ENCODE measurements at places on chromosomes 2 and 18.

DNA sequence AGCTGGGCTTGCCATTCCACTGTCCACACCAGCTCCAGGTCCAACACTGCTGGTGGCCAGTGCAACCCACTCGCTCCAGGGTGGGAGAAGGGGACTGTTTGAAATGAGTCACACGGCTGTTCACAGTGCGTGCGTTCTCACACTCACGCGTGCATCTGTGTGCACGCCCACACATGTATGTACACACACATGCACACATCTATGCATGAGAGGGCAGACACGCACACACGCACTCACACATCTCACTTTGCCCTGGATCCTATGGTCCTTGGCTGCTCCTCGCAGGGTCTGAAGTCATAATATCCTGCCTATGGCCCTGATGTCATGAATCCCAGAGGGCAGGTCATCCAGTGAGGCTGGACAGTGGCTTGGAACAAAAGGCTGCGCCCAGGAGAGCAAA is 182.8 kb downstream of the EIPR1 start:
- no peak for DNase-seq

GRCh38 chr2:218322768-218323525 is 30.6 kb upstream of the TMBIM1 start:
- peak; percentile 57 for DNase-seq

DNA sequence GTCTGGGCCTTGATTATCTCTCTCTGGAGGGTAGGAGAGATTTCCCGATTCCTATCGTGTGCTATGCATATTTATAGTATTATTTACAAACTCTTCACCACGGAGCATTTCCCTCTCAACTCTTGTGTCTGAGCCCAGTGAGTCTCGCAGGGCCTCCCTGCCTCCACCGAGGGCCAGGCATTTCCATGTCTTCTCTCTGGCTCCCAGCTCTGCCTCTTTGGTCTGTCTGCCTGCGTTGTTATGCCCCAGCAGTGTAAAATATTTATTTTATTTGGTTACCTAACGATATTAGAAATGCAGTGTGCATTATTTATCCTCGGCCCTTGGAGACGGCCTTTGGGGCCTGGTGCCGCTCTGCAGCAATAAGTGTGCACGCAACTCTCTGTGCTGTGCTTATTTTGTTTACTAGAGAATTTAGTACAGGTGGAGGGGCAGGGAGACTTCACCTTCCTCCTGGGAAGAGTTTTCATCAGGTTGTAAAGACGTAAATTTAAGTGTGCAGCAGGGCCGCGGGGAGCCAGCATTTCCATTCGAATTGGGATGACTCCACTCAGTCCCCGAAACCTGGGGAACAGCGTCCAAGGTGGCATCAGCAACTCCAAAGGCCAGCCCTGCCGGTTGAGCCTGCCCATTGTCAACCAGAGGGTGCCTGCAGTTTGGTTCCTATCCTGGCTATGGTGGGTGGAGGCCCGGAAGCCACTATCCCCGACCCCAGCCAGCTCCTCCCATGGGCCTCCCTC is 100.2 kb downstream of the PTGR3 start:
- DNase-seq, result no peak

DNA sequence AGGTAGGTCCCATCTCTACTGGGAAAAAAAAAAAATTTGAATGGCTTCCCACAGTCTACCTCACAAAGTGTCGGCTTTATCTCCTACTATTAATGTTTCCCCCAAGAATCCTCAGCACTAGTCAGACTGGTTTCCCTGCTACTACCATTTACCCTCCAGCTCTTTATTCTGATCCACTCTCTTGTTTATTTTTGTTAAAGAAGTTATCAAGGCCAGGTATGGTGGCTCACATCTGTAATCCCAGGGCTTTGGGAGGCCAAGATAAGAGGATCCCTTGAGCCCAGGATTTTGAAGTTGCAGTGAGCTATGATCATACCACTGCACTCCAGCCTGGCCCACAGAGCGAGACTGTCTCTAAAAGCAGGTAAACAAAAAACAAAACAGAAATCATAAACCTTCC is 1275.3 kb downstream of the LRP1B start:
- no peak for DNase-seq

GRCh38 chr2:102703748-102704147 is 58.1 kb upstream of the TMEM182 start:
- DNase-seq, result no peak

DNA sequence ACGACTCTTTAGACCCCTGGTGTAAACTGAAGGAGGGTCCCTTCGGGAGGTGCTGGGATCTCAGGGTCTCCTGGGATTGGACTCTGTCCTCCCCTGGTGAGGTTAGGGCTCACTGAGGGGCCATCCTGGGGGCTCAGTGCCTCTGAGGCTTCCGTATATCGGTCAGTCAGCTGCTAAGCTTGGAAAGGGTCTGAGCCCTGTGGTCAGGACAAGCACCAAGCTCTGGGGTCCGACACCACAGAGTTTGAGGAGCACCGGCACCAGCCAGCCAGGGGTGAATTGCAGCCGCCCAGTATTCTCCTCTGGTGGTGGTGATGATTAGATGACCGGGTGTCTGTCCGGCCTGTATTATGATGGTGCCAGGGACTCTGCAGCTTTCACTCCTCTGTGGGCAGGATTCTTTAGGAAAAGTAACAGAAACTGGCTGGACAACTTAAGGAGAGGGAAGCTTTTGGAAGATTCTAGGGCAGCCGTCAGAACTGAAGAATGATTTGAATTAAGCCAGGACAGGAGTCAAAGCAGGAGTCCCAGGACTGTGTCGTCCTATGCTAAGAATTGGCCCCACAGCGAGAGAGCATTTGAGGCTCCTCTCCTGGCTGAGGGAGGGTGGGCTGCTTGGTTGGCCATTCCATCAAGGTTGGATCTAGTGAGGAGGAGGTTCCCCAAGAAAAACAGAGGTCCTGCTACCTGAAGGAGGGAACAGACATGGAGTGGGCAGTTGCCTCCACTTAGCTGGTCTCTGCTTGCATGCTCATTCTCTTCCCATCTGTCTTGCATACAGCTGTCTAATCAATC is 158.6 kb upstream of the HS6ST1 start:
- no peak for DNase-seq

GRCh38 chr18:62611453-62612288 is 88.8 kb downstream of the ZCCHC2 start:
- no peak for DNase-seq

DNA sequence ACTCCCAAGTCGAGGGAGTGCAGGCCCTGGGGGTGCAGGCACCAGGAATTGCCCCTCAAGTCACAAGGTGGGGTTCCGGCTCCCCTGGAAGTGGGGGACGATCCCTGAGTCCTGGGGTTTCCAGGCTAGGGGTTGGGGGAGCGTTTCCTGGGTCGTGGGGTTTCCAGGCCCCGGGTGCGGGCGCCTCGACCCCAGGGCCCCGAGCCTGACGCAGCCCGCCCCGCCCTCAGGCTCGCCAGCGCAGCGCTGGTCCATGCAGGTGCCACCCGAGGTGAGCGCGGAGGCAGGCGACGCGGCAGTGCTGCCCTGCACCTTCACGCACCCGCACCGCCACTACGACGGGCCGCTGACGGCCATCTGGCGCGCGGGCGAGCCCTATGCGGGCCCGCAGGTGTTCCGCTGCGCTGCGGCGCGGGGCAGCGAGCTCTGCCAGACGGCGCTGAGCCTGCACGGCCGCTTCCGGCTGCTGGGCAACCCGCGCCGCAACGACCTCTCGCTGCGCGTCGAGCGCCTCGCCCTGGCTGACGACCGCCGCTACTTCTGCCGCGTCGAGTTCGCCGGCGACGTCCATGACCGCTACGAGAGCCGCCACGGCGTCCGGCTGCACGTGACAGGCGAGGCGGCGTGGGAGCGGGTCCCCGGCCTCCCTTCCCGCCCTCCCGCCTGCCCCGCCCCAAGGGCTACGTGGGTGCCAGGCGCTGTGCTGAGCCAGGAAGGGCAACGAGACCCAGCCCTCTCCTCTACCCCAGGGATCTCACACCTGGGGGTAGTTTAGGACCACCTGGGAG is 12.0 kb downstream of the SIGLEC15 start:
- peak; percentile 69 for DNase-seq

- no peak for DNase-seq
Measured at GRCh38 chr2:23757686-23758433, 169.1 kb downstream of the ATAD2B start.

- no peak for DNase-seq
Measured at GRCh38 chr2:1227274-1227900, 185.9 kb upstream of the TPO start.

DNA sequence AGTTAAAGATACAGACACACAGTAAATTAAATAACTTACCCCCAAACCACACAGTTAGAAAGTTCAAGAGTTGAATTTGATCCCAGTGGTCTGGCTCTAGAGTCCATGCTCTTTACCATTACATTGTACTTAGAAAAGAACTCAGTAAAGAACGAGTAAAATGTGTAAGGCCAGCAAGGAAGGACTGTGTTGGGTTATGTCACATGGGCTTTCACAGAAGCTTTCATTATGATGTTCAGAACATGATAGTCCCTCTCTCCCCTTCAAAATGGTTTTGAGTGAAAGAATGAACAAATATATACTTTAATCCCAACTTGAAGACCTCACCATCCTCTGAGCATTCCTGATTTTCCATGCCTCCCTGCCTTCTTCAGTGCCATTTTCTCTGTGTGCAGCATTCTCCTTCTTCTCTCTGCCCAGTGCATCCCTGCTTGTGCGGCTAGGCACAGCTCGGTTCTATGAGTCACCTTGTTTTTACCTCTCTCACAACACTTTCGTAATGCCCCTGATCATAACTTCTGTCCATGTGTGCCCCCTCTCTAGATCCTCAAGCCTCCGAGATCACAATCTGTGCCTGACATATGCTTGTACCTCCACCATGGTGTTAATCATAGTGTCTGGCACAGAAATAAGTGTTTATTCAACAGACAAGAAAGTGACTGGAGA is 22.0 kb downstream of the RASGRP3 start:
- no peak for DNase-seq

DNA sequence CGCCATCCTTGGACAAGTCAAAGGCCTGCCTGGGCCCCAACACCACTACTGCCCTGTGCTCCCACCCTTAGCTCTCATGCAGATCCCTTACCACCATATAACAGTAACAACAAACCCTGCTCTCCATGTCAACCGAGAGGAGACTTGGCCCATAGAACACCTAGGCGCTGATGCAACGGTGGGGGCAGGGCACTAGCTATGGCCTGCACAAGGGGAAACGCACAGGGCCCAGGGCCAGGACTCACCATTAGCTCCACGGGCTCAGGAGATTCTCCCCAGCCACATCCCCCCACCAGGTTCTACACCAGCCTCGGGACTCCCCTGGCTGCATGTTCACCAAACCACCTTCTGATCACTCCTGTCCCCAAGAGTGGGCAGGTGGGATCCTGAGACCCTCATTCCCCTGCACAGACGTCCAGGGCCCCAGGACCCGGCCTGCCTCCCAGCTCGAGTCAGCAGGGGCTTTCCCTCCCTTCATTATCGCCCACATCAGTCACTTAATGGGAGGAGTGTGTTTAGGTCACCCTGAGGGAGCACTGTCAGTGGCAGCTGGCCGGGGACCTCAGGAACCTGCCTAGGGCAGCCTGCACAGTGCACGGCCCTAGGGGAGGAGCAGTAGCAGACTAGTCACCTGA is 29.3 kb downstream of the ANKMY1 start:
- no peak for DNase-seq

DNA sequence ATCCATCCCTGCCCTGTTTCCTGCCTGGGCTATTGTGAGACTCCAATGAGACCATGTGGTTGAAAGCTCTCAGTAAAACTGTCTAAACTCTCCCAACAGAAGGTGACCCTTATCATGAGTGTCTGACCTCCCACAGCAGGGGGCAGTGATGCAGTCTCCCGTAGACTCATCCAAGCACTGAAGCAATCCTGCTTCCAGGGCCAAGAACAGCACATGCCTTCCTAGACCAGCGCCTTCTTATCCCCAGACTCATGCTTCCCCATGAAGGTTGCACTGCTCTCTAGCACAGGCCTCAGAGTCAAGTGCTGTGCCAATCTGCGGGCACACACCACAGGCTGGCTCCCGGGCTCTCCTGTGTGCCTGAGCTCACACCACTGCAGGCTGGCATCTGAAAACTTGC is 112.3 kb downstream of the TNS1 start:
- DNase-seq, result no peak

GRCh38 chr2:240990726-240991377 is 7.6 kb upstream of the SNED1 start:
- no peak for DNase-seq

- DNase-seq, result no peak
Measured at GRCh38 chr2:229725716-229726574, 11.6 kb upstream of the DNER start.

- DNase-seq, result no peak
Measured at GRCh38 chr2:42651057-42651456, 82.6 kb downstream of the MTA3 start.

DNA sequence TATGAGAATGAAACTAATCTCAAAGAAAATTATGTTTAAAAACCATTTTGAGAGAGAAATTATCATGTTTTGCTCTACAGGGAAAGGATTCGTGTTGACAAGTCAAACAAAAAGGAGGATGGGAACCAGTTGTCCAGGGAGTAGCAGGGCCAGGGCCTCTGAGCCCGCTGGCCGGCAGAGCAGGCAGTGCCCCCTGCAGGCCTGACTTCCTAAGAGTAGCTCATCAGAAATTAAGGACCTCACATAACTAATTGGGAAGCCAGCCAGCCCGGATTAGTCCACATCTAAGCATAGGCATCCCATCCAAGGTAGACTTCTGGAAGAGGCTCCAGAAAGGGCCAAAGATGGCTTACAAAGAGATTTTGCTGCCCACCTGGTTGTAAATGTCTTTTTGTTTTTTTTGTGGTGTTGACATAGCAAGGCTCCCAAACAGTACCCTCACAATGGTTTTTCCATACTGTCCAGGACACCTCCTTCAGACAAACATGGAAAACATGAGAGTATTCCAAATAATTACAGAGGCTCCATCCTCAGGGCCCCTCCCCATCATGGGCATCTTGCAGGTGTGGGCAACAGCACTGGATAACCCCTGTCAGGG is 241.2 kb upstream of the TANK start:
- peak; percentile 61 for DNase-seq

- no peak for DNase-seq
Measured at GRCh38 chr2:25614711-25615110, 58.7 kb downstream of the DTNB start.

DNA sequence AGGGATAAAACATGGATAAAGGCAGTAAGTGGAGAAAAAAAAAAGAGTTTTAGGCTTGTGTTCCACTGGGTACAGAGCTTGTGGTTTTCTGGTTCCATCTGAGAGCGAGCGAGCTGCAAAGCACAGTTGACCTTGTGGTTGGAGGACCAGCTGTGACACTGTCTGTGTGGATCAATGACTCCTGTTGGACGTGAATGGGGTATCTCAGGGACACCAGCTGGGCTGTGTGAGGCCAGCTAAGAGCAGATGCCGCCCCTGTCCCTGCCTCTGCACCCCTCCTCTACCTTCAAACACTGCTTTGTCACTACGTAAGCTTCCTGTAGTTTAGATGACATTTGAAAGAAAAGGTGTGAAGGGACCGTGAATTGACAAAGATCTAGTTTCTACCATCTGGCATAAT is 67.8 kb downstream of the QPCT start:
- DNase-seq, result no peak

DNA sequence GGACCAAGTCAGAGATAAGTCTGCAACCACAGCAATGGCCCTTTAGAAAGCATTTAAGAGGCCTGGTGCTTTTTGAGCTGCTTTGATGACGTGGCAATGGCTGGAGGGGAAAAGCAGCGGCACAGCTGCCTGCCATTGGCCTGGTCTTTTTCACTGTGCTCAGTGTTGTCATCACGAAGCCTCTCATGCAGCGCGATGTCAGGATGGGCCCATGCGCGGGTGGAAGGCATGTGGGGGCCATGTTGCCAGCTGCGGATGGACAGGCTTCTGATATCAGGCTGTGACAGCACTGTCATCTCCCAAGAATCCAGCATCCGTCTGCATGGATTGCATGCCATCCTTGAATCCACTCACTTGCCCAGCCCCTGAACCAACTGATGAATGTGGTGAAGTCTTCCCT is 204.5 kb downstream of the ACKR3 start:
- no peak for DNase-seq
